ENCODE measurements at places on chromosomes 1 and 21.

- no peak for DNase-seq
Measured at GRCh38 chr21:45328198-45329091, 40.8 kb upstream of the POFUT2 start.

- no peak for DNase-seq
Measured at GRCh38 chr21:25568246-25568645, 39.0 kb downstream of the MRPL39 start.

GRCh38 chr1:247656221-247656875 lies 23.2 kb downstream of the OR13G1 start:
- no peak for DNase-seq

GRCh38 chr1:231800108-231800507 lies 173.5 kb downstream of the DISC1 start:
- DNase-seq: no peak

DNA sequence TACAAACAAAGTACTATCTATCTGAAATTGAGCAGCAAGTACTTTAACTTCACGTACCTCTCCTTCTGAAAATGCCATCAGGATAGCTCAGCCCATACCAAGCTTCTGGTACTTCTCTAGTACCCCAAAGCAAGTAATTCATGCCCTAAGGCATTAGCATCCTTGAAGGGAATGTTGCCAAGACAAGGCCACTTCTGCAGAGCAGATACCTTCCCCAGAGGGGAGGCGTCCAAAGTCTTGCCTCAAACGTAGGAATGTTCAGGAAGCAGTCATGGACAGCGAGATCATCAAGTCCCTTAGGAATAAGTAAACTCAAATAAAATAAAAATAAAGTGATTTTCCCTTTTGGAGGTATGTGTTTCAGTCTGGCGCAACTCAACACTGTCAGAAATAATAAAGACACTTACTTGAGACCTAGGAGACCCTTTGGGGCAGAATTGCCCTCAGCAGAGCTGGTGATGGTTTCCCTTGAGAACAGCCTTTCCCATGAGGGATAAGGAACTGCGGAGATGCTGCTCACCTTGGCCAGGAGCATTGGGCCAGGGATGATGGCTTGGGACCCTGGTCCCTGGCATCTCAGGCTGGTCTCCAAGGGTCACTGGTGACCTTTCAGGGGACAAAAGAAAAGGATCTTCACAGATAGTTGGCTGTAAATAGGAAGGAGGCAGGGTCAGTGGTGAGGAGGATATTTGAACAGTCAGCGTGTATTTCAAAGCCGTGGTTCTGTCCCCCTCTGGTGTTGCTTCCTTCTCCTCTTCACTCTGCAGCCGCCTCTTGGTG lies 522.9 kb downstream of the KIF26B start:
- DNase-seq: no peak

Measured in activated CD4-positive, alpha-beta T cell treated with anti-CD3 and anti-CD28 coated beads, Interleukin-2, amount 50 U/mL, for 16 hours (primary cell).